ENCODE measurements at places on chromosomes 16 and 17. TPM values are rescaled to one million over a fixed set of nuclear protein-coding genes. Genes with fewer than 3 reads are reported as not detected.

DNA sequence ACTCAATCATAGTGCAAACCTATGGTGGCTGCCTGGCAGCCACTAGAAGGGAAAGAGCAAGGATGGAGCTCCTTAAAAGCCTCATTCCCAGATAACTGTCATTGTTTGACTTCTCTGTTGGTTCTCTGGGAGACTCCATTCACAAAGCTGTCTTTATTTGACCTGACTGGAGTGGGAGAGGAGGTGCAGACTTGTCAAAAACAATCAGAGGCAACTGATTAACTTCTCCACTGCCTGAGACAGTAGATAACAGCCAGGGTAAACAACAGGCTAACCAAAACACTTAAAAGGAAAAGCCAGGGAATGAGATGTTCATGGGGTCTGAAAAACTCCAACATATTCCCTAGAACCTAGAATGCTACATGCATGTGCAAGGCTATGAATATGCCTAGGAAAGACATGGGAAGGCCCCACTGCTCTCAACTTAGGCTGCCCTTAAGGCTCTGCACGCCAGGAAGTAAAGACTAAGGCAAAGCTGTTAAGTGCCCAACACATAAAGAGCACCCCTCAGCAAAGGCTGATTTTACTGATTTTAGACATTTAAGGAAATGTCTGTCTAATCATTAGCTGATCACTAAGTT is 82.0 kb downstream of the TTC19 start:
- no peak for DNase-seq

GRCh38 chr16:64654178-64654577 is 467.7 kb downstream of the CDH11 start:
- DNase-seq, result no peak

The ITGAX gene
- 41.6 TPM for polyA plus RNA-seq

DNA sequence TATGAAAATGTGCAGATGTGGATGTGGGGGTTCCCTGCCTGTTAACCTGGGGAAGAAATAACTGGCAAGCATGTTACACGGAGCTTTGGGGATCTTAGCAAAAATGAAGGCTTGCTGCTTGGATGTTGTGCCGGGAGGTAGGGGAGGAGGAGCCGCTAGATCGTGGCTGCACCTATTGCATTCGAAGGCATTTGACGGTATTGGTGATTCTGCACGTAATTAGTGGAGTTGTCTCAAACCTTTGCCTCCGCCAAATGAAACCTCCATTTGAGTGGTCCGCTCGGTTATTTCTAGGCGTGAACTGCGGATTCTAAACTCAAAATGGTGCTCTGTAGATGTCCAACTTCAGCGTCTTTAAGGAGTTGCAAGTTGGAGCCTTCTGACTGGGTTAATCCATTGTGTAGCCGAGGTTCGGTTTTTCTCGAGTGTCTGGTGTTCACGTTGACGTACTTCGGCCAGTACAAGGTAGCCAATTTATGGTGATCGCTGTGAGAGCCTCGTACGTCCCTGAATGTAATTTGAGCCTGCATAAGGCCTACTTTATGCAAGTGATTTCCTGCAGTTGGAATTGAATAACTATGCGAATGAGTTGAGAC is 1.5 kb downstream of the TNRC6C start:
- peak; percentile 28 for DNase-seq

Data from immature natural killer cell (primary cell).